ENCODE measurements at places on chromosomes 16 and 17.

- DNase-seq: no peak
Measured at GRCh38 chr17:77701996-77702395, 256.5 kb upstream of the TNRC6C start.

DNA sequence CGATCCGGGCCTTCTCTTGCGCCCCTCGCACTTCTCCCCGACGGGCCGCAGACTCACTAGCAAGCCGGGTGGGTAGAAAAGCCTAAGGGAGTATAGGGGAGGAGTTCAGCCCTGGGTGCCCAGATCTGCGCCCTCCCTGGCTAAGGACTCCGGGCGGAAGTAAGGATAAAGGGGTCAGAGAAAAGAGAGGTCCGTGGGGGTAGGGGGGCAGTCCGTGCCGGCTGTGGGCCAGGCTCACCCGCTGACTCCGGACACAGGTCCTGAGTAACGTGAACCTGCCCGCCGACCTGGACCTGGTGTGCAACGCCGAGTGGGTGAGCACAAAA is 1.8 kb downstream of the NAGS start:
- no peak for DNase-seq

- DNase-seq: peak; percentile 1
Measured at GRCh38 chr17:48678141-48678971, 44.0 kb downstream of the PRAC1 start.

DNA sequence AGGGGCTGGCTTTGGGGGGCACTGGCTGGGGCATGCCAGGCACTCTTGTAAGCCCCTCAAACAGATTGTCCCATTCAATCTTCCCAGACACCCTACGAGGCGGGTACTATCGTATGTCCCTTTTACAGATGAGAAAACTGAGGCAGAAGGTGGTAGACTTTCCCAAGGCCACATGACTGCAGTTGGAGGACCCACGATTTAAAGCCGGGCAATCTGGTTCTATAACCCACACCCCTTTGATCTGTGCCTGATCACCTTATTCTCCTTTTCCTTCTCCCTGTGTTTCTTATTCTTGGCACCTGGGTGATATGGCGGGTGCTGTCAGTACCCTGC is 146.3 kb upstream of the IRX3 start:
- DNase-seq: no peak

DNA sequence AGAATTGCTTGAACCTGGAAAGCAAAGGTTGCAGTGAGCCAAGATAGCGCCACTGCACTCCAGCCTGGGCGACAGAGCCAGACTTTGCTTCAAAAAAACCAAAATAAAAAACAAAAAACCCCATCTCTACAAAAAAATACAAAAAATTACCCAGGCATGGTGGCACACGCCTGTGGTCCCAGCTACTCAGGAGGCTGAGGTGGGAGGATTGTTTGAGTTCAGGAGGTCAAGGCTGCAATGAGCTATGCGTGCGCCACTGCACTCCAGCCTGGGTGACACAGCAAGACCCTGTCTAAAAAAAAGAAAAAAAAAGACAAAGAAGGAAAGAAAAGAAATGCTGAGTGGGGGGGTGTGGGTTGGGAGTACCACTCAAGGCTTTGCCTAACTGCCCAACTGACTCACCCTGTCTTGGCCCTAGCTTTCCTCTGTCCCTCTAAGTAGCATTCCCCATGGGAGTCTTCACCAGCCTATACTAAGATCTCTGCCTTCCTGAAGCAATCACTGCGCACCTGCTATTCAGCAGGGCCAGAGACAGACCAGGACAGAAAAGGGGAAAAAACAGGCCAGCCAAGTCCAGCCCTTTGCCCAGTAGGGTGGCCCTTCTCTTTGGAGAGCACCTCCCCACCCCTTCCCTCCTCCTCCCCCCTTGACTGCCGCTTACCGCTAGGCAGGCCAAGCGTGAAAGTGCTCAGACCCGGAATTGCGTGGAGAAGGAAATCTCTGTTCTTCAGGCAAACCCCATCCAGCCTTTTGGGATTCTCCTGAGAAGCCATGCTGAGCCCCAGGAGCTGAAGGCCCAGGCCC is 45.8 kb downstream of the RTN4RL1 start:
- no peak for DNase-seq

GRCh38 chr16:74020095-74020670 is 276.4 kb upstream of the PSMD7 start:
- DNase-seq: no peak

GRCh38 chr17:49859991-49860953 is 12.4 kb upstream of the TAC4 start:
- no peak for DNase-seq

DNA sequence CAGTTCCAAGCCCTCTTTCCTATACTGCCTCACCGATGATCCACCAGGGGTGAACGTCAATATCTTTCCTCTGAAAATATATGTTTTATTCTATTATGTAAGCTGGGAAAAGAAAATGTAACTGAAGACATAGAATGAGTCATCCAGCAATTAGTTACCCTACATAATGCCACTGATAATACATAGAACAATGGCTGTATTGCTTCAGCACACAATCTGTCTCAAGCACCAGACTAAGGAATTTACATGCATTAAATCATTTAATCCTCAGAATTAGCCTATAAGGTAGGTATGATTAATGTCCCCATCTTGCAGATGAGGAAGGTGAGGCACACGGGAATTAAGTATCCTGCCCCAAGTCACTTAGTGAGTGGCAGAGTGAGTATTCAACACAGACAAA is 472.8 kb downstream of the TOX3 start:
- DNase-seq: no peak

- DNase-seq: no peak
Measured at GRCh38 chr16:993731-994130, 12.2 kb downstream of the SOX8 start.

DNA sequence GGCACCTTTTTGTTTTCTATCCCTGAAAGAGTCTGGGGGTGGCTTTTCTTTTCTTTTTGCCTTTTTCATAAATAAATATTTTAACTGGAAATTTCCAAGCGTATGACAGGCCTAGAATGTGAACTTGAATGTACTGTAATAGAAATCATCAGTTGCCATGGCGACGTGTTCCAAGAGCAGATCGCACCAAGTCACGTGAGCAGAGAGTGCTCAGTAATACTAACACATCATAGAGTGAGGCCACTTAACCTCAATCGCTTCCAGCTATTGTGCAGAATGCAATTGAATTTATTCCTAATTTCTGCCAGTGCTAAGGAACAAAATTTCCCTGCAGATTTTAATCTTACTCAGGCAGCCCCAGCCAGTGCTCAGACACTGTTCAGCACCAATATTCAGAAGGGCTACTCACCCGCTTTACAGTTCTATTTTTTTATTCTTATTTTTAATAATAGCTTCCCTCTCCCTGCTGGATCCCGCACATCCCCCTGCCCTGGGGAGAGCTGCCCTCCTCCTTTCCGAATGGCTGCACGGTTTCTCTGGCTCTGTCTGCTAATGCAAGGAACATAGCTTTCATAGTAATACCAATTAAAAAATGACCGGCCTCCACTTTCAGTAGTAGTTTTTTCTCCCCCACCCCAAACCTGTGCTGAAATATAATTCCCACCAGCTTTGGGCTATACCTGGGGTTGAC is 26.2 kb upstream of the PMFBP1 start:
- no peak for DNase-seq

Data from NCI-H1048 (cell line).